ENCODE measurements at places on chromosomes 2 and 18.

- DNase-seq: no peak
Measured at GRCh38 chr2:233005096-233005495, 8.0 kb downstream of the NGEF start.

DNA sequence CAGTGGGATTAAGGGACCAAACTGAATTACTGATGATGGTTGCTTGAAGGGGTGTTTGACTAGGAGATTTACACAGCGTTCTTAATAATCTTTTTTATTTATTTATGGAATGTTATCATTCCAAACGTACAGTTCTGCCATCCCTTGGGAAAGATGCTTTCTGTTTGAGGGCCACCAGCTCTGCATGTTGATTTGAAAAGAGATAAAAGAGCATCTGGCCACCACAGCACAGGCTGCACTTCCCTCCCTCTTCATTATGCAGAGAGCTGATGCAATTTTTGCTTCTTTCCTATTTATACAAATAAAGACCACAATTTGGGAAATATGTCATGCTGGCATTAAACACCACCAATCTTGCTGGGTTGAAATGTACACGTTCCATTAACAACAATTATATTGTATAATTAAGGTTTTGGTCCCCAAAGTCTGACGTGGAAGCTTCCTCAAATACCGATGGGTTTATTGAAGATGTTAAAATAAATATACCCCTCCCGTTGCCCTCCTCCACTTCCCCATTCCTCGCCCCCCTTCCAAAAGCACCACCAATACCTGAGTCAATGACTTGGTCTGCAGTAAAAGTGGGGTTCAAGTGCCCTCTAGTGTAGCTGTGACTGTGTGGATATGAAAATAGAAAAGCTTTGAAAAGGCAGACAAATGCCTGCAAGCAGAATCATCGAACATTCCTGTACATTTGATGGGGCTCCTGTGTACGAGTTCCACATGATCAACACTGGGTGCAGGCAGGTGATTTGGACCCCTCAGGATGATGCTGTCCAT, 211.9 kb downstream of the HRH4 start:
- DNase-seq: no peak

DNA sequence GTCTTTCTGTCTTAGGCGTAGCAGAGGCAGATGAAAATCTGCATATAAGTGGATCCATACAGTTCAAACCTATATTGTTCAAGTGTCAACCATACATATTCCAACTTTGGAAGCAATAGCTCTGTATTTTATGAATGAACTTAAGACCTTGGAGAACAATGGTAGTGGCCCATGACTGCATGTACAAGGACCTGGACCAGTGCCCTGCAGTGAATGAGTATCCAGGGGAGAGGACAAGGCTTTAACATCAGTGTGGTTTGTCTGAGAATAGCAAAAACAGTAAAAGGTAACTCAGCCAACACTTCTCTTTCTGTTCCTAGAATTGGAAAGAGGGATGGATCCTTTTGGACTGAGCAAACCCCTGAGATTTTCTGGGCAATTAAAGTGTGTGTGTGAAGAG, 230.8 kb upstream of the LINC00305 start:
- no peak for DNase-seq

- no peak for DNase-seq
Measured at GRCh38 chr2:232333361-232334135, 45.0 kb upstream of the ALPP start.

DNA sequence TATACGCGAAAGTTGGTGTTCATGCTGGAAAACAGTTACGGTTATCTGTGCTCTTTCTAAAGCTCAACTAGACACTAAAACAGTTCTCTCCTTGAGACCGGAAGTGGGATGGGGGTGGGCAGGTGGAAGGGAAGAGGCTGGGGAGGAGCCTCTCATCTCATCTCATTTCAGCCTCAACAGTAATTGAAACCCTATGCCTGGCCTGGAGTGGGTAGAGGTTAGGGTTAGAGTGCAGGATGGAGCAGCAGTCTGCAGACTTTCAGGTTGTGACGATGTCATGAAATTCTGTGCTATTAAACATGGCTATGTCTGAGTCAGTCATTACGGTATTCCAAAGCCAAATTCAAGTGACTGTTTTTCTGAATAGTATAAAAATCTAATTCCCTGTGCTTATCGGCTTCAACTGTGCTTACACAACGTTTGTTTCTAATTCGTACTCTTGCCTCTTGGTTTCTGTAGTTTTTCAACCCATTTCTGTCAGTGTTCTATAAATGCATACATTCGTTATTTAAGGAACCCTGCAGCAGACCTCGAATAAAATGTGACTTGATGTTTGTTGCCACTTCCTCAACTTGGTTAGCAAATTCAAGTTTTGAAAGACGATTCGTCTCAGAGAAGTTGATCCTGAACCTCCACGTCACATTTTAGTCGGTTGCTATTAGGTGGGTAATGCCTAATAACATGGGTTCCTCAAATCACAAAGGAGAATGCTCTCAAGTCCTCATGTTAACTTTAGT, 75.8 kb upstream of the TCF7L1 start:
- DNase-seq: no peak

DNA sequence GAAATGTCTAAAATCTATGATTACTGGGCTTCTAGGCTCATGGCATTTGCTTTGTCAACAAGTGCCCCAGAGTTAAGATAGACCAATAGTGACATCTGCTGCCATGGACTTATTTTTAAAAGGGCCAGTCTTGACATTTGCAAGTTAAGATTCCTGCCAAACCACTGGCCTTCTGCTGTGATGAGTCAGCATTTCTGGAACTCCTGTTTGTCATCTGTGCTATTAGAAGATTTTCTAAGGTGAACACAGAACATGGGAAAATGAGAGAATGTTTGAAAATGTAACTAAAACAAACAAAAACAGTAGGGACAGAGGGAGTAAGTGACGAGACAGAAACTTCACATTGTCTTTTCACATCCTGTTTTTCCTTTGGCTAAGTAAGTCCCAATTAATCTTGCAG, 93.7 kb upstream of the WDR75 start:
- DNase-seq: no peak

DNA sequence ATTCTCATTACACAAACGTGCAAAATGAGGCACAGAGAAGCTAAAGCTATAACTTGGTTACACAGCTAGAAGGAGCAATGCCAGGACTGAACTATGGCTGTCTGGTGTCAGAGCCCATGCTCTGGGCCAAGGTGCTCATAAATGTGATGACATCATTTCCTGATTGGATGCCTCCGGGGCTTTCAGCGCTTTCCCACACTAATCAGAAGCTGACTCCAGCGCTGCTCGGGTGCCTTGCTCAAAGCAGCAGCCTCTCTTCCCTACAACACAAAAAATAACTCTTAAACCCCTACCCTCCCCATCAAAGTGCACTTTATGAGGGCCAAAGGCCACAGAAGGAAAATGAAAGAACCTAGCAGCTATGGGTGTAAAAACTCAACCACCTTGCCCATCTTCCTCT, 90.7 kb downstream of the STK39 start:
- no peak for DNase-seq

GRCh38 chr2:204578928-204579598, 33.8 kb downstream of the PARD3B start:
- DNase-seq: no peak

- DNase-seq: no peak
Measured at GRCh38 chr2:108128249-108128648, 111.5 kb upstream of the SULT1C3 start.

- DNase-seq: no peak
Measured at GRCh38 chr18:42365591-42365990, 410.6 kb downstream of the PIK3C3 start.

DNA sequence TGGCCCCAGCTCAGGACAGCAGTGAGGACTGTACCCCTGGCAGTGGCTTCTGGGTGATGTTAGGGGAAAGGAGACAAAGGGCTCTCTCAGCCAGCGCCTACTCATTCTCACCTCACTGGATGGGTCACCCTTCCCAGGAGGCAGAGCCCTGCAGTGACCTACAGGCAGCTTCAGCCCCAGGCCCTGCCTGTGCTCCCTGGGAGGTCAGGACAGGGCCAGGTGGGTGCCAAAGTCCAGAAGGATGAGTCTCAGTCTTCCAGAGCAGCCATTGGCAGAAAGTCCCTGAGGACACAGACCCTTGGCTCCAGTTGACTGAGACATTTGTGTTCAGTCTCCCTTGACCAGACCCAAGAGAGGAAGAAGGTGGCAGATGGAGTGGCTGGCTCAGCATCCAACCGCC, 75.1 kb downstream of the TEX51 start:
- DNase-seq: no peak

DNA sequence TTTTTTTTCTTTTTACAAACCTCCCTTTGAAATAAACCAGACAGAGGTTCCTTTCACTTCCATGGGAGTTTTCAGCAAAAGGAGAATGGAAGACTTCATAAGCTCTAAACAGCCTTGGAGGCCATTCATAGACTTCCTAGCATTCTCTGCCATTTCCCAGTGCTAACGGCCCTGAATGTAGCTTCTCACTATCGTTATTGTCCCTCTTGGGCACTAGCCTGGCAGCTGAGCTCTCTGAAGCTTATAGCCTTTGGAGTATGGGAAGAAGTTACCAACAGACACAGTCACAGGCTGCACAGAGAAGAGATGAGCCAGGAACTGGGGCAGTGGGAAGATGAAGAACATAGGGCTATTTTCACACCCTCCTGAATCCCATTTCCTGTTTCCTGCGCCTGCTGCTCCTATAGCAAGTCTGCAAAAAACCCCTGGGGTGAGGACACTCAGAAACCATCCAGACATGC, 29.1 kb upstream of the EPC2 start:
- DNase-seq: no peak

DNA sequence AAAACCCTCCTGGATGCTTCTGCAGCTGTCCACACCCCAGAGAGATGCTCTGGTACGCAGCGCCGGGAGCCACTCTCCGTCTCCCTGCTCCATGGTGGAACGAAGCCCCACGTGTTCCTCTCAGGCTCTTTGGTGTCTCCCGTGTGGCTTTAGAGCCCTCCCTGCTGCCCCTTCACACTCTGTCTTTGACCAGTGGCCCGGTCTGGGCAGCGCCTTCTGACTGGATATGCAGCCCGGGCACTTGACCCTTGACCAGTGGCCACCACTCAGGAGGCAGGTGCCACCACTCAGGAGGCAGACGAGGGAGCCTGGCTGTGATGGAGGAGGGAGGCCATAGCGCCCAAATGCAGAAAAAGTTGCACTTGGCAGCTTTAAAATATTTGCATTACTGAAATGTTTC, 214.5 kb upstream of the SALL3 start:
- DNase-seq: no peak

- DNase-seq: no peak
Measured at GRCh38 chr2:60262178-60262577, 291.3 kb downstream of the BCL11A start.

DNA sequence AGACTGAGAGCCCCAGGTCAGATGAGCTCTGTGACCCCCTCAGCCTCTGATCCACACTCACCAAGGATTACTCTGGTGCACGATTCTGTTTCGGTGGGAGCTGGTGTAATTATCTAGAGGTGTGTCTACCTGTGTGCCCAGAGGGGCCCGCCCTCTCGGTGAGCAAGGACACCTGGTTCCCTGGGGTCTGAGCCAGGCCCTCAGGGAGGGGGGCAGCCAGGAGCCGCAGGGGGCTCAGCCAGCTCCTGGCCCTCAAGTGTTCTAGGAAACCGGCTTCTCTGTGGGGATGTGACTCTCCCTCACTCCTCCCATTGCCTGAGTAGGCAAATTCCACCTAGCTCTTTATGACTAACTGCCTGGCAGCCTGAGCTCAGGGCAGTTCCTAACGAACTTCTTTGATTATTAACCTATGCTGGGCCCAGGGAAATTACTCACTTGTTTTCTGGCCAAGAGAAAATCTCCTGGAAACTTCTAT, 17.4 kb downstream of the AGAP1 start:
- DNase-seq: no peak

DNA sequence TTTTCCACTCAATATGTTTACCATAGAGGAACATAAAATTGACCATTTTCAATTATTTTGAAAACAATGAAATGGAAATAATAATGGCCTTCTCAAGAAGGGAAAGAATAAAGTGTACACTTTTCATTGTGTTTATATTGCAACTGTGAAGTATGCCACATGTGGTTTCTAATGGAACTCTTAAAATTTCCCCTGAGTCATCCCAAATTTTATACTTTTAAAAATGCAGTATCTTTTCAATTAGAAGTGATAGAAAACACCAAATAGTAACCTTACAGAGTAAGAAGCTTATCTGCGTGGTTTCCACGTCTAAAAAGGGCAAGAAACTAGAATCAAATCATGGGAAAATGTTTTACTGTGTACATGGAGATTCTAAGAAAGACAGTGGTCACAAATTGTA, 70.0 kb downstream of the SCG2 start:
- no peak for DNase-seq

GRCh38 chr2:2687745-2688144, 356.7 kb upstream of the MYT1L start:
- no peak for DNase-seq

GRCh38 chr2:105880637-105881036, 135.9 kb downstream of the NCK2 start:
- no peak for DNase-seq

- DNase-seq: no peak
Measured at GRCh38 chr2:108074150-108074549, 87.8 kb downstream of the SLC5A7 start.

DNA sequence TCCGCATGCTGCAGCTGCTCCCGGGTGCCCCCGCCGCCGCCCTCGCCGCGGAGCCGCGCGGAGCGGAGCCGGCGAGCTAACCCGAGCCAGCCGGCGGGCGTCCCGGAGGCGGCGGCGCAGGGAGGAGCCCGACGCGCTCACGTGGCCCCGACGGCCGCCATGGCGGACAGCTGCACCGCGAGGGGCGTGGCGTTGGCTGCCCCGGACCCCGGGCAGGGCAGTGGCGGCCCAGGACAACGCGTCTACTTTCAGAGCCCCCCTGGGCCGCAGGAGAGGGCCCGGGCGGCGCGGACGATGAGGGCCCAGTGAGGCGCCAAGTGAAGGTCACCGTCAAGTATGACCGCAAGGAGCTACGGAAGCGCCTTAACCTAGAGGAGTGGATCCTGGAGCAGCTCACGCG, 30.0 kb upstream of the CCNYL1 start:
- no peak for DNase-seq

- no peak for DNase-seq
Measured at GRCh38 chr2:16330012-16330411, 335.6 kb downstream of the CYRIA start.

GRCh38 chr2:118974103-118974993, 32.4 kb downstream of the MARCO start:
- no peak for DNase-seq

DNA sequence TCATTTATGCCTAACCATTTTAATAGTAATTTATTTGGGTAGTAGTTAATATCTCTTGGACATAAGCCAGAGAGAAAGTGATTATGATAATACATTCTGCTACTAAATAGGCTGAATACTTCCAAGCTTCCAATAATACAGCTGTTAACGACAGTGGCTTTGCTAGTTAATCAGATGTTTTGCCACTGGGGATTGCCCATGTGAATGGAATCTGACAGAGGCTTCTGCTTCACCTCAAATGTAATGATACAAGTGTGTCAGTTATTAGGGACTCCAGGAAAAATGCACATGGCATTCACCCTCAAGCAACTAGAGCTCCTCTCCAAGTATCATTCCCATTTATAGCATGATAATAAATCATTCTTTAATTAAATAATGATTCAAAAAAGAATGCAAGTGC, 185.0 kb upstream of the TMEFF2 start:
- no peak for DNase-seq

Measured in activated T-helper 1 cell treated with anti-CD3 and anti-CD28 coated beads, Interleukin-2, amount 50 U/mL, for 16 hours (primary cell).